Eye (tissue), 1 donor: ENCODE measurements at places on chromosomes 12 and 14.

GRCh38 chr12:84542289-84542688 is 370.3 kb downstream of the SLC6A15 start:
- DNase-seq = no peak

- DNase-seq = no peak
Observed at GRCh38 chr14:97874394-97874793, 1077.2 kb downstream of the VRK1 start.

- no peak for DNase-seq
Observed at GRCh38 chr14:104247336-104248202, 109.2 kb downstream of the KIF26A start.

DNA sequence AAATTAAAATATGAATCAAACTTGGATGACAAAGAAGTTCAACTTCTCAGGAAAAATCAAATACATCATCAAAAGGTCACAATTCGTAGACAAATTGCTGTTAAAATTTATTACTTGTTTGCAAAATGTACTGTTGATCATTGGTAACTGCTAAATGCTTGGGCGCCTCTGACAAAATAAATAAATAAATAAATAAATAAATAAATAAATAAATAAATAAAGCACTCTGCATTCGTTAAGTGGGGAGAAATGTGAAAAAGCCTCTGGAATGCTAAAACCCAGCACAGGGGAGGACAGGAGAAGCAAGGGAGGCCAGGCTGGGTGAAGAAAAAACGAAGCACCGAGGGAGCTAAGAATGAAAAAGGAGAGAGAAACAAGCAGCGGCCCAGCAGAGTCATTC is 115.2 kb downstream of the BCL11B start:
- DNase-seq = no peak

GRCh38 chr14:24534286-24534685 is 26.2 kb upstream of the CMA1 start:
- DNase-seq = no peak

GRCh38 chr12:3554371-3555115 is 63.5 kb downstream of the PRMT8 start:
- DNase-seq = no peak

DNA sequence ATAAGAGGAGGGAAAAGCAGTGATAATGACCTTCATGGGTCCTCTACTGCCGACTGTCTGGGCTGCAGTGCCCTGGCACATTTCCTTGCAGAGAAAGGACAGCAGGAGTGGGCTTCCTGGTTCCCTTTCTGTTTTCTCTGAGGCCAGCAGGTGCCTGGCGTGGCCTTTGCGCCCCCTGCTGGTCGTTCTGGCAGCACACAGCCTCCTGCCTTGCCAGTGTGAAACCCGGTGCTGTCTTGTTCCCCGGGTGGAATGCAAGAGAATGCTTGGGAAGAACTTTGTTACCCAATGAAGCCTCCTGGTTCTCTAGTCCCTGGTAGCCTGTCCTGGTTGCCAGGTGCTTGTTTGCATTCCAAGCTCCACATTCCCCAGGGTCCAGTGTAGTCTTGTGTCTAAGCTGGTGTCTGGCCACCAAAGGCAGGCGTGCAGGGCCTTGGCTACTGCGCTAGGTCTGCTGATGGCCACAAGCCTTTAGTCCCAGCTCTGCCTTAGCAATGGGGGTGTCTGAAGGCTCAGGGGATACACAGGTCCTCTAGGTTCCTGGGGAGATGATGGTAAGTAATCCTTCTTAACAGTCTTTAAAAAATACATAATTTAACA is 1392.4 kb upstream of the TMEM132C start:
- peak; percentile 84 for DNase-seq

DNA sequence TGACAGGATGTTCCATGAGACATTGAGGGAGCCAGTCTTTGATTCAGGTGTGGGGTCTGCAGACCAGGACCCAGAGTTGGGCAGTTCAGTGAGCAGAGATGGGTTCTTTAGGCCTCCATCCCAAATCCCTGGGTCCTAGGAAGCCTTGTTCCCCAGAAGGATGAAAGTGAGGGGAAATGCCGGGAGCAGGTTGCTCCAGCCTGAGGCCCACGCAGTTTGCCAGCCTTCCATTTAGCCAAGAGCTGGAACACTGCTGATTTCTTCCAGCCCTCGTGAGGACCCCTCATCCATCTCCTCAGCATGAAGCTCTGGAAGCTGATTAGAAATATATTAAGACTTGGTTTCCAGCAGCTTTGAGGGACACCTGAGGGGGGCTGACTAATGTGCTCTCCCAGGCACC is 12.1 kb downstream of the C14orf132 start:
- no peak for DNase-seq

DNA sequence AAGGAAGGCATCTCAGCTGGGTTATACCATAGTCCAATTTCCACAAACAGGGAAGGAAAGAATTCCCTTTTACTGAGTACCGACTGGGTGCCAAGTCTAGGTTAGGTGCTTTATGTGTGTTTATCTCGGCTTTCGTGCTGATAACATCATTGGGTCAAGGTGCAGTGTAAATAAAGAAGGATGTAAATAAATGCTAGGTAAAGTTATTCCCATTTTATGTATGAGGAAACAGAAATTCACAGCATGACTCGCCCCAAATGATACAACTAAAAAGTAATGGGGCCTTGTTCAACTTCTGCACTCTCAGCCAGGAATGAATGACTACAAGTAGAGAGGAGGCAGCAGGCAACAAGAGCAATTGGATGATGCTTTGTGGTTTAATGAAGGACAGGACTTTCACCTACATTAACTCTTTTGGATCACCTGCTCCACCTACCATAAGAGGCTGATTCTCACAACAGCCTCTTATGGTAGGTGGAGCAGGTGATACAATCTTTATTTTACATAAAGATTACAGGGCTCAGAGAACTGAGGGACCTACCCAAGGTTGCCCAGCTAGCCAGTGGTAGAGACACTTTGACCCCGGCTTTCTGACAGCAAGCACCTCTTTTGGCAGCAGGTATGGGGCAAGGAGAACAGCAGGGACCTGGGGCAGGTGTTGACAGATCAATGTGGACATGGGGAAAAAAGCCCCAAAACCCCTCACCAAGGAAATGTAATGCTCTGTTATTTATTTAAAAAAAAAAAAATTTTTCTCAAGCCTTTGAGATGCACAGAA is 213.4 kb upstream of the NUDT4 start:
- no peak for DNase-seq

GRCh38 chr12:62371661-62372060 is 95.0 kb upstream of the MON2 start:
- DNase-seq = no peak

DNA sequence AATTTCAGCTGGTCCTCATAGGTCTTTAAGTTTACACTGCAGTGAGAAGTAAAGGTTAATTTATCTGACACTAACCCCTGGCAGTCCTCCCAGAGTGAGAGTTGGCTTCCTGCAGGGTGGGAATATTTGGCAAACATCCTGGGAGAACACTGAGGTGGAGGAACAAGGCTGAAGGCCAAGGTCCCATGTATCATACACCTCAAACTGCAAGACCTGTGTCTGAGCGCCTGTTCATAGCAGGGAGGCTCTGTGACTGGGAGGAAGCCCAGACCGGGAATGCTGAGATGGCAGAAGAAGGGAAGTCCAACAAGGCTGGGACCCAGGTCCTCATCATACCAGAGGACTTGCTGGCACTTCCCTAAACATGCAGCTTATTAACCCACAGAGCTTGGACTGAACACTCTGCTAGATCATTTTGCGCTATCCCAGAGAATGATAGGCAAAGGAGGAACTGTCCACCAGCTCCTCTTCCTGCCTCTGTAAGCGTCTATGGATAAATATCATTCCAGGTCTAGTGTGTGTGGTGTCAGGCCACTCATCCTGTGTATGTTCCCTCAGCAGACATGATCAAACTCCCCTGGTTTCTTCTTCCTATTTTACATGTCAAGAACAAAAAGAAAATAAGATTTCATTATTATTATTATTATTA is 199.6 kb upstream of the CNOT2 start:
- DNase-seq = no peak

- peak; percentile 91 for DNase-seq
Observed at GRCh38 chr12:130070126-130070611, 92.1 kb upstream of the FZD10 start.

DNA sequence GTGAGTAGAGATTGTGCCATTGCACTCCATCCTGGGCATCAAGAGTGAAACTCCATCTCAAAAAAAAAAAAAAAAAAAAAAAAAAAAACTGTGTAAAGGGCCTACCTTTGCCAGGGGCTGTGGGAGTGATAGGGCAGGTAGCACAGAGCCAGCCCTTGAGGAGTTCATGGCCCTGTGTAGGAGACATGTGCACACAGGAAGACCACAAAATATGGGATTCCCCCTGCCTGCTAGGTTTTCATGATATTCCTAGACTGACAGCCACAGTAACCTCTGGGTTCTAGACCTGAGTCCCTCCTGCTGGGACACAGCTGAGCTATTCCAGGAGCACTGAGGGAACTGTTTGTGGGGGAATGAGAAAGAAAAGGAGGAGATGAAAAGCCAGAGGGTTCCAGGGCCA is 8.3 kb upstream of the SPTSSA start:
- no peak for DNase-seq

DNA sequence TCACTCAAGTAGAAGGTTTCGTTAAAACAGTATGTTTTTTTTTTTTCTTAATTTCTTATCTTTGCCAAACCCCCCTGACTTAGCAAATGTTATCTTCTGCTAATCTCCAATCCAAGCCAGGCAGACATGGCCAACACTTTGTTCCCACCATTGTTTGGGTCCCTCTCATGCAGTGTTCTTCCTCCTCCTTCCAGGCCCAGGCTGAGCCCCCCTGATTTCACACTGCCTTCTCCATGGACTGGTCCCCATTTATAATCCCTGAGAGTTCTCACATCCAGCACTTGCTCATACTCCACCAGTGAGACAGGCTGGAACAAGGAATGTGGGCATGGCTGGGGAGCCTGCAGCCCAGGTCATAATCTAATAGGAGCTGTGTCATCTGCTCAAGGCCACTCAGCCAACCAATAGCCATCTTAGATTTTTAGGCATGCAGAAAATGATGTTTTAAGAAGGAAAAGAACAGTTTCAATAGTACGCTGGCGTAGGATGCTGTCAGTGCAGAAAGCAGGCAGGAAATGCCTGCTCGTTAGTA is 238.4 kb upstream of the CCDC196 start:
- DNase-seq = no peak

GRCh38 chr12:53118751-53119300 is 15.5 kb downstream of the SOAT2 start:
- no peak for DNase-seq

- no peak for DNase-seq
Observed at GRCh38 chr12:6269986-6270385, 40.5 kb upstream of the PLEKHG6 start.

GRCh38 chr12:49945394-49946080 is 5.0 kb upstream of the AQP2 start:
- peak; percentile 91 for DNase-seq

- peak; percentile 71 for DNase-seq
Observed at GRCh38 chr14:103846543-103847450, 578 bp downstream of the PPP1R13B start.

DNA sequence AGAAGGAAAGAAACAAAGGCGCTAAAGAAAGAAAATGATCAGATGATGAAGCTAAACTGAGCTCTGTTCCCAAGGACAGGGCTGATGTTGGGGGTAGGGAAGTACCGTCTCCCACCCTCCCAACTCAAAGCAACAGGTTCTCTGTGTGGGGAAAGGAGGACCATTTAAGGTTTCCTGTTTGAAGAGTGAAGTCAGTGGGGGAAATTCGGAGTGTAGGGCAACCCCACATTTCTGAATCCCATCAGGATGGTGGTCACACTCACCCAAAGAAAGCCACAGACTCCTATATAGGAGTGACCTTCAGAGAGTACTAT is 131.1 kb downstream of the KSR2 start:
- no peak for DNase-seq

DNA sequence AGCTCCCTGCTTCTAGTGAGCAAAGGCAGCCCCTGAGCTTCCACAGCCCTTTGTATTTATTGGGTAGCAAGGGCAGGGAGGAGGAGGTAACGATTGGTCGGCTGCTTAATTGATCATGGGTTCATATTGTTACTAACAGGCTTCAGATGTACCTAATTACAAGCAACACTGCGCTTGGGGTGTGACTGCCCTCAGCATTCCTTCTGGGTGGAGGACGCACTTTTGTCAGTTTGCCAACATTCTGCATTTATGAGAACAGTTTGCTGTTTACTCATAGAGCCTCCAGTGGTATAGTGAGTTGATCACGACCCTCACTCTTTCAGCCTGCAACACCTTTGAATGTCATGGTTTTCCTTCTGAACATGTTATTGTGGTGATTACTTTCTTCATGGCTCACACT is 9.6 kb downstream of the TSHR start:
- DNase-seq = no peak

- DNase-seq = no peak
Observed at GRCh38 chr14:95471476-95471875, 45.0 kb downstream of the SYNE3 start.

DNA sequence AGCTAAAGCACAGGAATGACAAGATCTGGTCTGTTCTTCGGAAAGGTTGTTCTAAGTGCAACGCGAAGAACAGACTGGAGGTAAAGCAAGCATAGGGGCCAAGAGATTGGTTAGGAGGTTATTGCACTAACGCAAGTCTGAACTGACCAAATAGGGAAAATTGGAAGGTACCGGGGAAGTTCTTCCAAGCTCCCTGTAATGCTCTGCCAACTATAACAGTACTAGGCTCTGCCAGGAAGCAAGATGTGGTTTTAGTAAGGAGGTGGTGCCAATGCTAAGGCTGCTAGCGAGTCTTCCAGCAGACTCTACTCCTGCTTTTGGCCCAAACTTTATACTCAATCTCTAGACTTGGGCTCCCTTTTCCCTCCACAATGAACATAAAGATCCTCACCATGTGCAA is 138.6 kb downstream of the PAWR start:
- no peak for DNase-seq

GRCh38 chr14:32087173-32087861 is 10.2 kb downstream of the ARHGAP5 start:
- peak; percentile 52 for DNase-seq

GRCh38 chr12:86950444-86950843 is 694.3 kb upstream of the MGAT4C start:
- DNase-seq = peak; percentile 79

DNA sequence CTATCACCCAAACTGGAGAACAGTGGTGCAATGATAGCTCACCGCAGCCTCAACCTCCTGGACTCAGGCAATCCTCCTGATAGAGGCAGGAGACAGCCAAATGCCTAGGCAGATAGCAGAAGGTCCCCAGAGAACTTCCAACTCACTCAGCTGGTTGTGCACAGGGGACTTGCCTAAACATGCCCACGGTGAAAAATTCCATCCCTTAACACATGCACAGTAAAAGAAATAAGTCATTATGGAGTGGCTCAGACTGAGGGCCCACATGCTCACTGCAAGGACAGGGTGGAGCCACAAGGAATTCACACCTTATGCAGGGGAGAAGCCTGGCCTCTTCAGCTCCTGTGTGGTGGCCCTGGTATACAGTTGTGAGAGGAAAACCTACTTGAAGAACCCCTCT is 525.8 kb upstream of the ATP2B1 start:
- DNase-seq = no peak
